ENCODE measurements at places on chromosomes 6 and 20.
A peak's percentile ranks its signal among the peaks of the same experiment; 100 is the strongest.

- DNase-seq: no peak
These were observed 3.9 kb upstream of the SIGLEC1 start for GRCh38 chr20:3716195-3716834.

- DNase-seq: peak; percentile 57
These were observed 14.5 kb downstream of the ADISSP start for GRCh38 chr20:3753098-3753497.

DNA sequence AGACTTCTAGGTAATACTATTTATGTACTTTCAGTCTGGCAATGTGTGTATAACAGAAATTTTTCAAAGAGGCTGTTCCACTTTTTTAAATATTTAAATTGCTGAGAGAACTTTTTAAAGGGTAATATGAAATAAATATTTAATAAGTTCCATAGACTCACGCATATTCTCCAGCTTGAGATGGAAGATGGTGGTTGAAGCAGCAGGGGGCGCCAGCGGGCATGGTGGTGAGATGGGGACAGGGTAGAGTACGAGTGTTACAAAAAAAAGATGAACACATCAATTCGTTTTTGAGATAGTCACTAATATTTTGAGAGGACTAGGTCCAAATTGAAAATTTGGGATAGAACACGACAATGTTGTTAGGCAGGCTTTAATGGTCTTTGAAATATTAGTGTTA lies 68.4 kb downstream of the RSPO3 start:
- DNase-seq: peak; percentile 21

DNA sequence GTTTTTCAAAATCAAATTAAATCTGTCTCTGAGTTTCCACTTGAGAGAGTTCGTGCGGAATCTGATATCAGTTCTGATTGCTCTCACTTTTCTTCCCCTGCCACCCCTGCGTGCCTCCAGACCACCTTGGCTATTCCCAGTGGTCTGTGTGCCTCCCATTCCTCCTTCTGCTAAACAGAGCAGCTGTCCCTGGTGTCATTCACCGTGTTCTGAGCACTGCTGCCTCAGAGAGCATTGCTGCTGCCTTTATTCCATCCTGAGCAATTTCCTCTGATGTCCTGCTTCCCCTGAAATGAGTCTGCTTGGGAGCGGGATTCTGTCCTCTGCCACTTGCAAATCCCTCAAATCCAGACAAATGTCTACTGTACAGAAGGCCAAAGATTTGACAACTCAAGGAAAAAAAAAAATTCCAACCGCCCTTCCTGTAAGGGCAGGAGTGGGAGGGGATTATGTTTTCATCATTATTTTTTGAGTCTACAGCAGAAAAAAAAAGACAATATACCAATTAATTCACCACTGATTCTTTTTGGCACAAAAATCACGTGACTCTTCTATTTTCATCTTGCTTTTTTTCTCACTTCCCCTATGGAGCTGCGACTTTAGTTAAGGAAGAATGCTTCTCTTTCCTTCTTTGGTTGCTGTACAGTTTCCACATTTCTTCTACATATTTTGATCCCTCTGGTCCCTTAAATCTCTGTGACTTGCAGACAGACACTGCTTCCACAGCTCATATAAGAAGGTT lies 833.0 kb downstream of the EPHA7 start:
- no peak for DNase-seq

DNA sequence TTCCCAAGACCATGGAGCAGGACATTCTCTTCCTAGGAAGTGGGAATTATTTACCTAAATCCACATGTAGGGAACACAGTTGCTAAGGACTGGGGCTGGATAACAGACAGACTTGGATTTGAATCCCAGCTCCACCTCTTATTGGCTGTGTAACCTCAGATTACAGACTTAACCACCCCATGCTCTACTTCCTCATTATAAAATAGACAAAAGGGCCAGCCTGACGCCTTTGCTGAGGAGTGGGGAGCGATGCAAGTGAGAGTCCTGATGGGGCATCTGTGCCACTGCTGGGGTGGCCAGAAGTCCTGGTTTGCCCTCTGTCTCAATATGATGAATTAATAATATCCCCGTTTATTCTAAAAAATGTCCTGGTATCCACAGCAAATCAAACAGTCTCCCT lies 46.8 kb downstream of the SPATA2 start:
- DNase-seq: no peak

GRCh38 chr6:147506704-147507114 lies 1.8 kb upstream of the SAMD5 start:
- no peak for DNase-seq

- no peak for DNase-seq
These were observed 92.0 kb downstream of the THBS2 start for GRCh38 chr6:169161572-169162167.

GRCh38 chr20:44435630-44436335 lies 39.9 kb upstream of the TTPAL start:
- DNase-seq: no peak

GRCh38 chr6:61868507-61869080 lies 417.4 kb downstream of the KHDRBS2 start:
- DNase-seq: no peak

GRCh38 chr20:48690888-48691287 lies 136.9 kb downstream of the PREX1 start:
- no peak for DNase-seq

DNA sequence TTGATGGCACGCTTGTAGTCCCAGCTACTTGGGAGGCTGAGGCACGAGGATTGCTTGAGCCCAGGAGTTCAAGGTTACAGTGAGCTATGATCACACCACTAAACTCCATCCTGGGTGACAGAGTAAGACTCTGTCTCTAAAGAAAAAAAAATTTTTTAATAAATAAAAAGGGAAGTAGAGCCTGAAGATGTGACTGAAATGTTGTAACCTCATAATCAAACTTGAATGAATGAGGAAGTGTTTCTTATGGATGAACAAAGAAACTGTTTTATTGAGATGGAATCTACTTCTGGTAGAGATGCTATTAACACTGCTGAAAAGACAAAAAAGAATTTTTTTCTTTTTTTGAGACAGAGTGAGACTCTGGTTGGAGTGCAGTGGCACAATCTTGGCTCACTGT lies 6.7 kb downstream of the MAK start:
- DNase-seq: no peak

GRCh38 chr6:159324596-159324995 lies 155.4 kb downstream of the FNDC1 start:
- DNase-seq: no peak

- DNase-seq: no peak
These were observed 370.1 kb downstream of the ADGRB3 start for GRCh38 chr6:69005199-69005598.

Data from central memory CD4-positive, alpha-beta T cell (primary cell).